ENCODE measurements at places on chromosomes 4 and X.

- no peak for DNase-seq
Measured at GRCh38 chr4:130393642-130394041, 1297.7 kb downstream of the C4orf33 start.

DNA sequence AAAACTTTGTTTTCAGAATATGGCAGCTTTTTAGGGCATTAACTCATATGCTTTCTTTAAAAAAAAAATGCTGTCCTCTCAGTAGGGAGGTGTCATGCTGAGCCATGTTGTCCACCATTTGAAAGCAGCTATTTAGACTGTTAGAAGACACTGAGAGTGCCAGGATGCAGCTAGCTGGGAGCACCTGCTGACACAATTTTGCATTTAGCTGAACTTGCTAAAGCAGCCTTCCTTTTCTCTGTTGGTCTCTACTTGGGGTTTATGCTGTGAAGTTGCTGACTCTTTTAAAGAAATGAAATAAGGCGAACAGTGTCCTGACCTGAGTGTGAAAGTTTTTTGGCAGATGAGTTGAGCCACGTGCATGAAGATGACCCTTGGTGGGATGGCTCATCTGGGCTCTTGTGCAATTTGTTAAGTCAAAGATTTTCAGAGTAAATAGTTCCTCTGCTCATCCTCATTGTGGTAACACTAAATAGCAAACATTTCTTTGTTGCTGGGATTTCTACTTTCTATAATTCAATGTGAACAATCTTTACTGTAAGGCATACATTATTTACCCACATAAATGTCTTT is 64.5 kb downstream of the CDS1 start:
- DNase-seq = no peak

GRCh38 chrX:118780509-118780908 is 43.1 kb upstream of the ZCCHC12 start:
- DNase-seq = no peak

DNA sequence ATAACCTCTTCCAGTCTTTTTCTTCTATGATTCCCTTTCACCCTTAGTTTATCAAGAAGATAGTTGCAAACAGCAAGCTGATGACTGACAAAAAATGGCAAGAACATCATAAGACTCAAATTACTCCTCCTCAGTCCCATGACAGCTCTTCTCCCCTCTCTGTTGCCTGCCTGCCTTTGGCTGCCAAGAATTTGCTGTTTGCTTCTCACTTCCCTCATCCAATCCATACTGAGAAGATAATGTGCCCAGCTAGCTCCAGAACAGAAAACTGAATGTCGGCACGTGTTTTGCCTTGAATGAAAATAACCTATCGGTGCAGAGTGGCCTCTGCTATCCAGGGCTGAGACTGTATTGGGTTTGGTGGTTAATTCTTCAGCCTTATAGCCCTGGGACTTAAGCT is 192.1 kb downstream of the PPARGC1A start:
- DNase-seq = no peak

GRCh38 chr4:48970471-48970921 is 15.6 kb upstream of the CWH43 start:
- DNase-seq = no peak

GRCh38 chr4:106898621-106899230 is 137.4 kb downstream of the DKK2 start:
- peak; percentile 0 for DNase-seq

DNA sequence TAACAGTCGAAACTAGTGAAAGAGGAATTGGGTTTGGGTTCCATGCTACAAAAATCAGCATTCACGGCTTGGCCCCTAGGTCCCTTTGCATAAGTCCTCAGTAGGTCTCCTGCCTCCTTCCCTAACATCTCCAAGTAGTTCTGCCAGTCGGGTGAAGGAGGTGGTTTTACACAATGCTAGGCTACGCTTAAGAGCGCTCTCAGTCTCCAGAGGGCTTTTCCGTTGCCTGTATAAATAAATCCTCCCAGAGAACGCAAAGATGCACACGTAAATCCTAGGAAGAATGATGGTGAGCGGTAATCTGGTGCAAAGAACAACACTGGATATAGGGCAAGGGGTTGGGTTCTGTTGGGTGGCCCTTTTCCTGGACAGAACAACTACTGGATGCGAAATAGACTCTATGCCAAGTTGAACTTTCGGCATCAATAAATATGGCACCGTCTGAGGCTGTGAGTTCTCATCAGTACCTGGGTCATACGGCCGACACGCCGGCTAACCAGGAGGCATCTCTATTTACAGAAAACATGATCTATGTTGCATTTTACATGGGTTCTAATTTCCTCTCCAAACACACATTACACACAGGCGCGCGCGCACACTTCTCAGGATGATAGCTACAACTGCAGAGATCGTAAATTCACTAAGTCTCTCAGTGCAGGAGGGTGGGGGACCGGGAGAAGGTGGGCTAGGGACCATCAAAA is 1.3 kb downstream of the CAMK2D start:
- DNase-seq = no peak

- no peak for DNase-seq
Measured at GRCh38 chr4:98626350-98626749, 32.1 kb downstream of the TSPAN5 start.

GRCh38 chrX:78958419-78959116 is 13.4 kb downstream of the P2RY10 start:
- DNase-seq = no peak

DNA sequence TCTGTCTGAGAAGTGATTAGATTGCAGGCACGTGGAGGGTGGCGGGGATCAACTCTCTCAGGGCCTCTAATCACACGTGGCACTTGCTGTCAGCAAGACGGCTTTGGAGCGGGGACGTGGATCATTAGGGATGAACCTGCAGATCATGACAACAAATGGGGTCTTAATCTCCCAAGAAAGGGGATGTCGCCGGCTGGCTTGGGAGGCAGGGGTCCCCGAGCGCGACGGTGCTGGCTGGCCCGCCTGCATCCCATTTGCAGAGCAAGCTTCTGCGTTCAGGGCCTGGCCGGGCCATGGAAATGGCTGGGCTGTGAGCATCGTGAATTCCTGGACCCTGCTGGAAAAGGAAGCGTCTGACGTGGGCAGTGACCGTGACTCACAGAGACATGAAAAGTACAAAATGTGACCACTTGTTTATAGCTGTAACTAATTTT is 85.1 kb upstream of the SHOX start:
- DNase-seq = no peak

- peak; percentile 2 for DNase-seq
Measured at GRCh38 chrX:54043541-54044125, 640 bp downstream of the PHF8 start.

- DNase-seq = no peak
Measured at GRCh38 chrX:154411981-154412340, 622 bp downstream of the TAFAZZIN start.

- no peak for DNase-seq
Measured at GRCh38 chrX:17596061-17596460, 141.2 kb upstream of the SCML1 start.

DNA sequence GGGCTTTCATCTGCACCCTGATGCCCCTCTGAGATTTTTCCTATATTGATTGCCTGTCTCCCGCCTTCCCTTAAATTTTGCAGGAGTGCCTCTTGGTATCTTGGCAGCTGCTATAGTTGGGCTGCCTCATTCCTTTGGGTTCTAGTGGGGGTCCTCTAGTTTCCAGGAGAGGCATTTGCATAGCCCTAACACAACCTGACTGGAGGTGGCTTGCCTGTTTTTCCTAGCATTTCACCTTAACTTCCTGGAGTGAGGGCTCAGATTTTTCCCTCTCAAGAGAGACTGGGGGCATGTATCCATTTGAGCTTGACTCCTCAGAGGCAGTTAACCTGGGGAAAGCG is 46.0 kb downstream of the UGT2A3 start:
- DNase-seq = no peak
